Kidney epithelial cell (primary cell): ENCODE measurements at places on chromosomes 3 and 15. TPM values are rescaled to one million over a fixed set of nuclear protein-coding genes. Genes with fewer than 3 reads are reported as not detected.
A peak's percentile ranks its signal among the peaks of the same experiment; 100 is the strongest.

The EFCC1 gene
- 0.14 TPM in 1 of 2 replicates, not detected in the other for total RNA-seq

The SLC24A1 gene
- 11.3 and 17.8 TPM in 2 replicates for total RNA-seq

The EIF2B5 gene
- total RNA-seq, result 28.8 and 33.8 TPM in 2 replicates

GRCh38 chr15:51917493-51917892 lies 54.1 kb downstream of the LEO1 start:
- DNase-seq, result peak; percentile 2

GRCh38 chr3:72180405-72180804 lies 395.5 kb upstream of the PROK2 start:
- no peak for DNase-seq

DNA sequence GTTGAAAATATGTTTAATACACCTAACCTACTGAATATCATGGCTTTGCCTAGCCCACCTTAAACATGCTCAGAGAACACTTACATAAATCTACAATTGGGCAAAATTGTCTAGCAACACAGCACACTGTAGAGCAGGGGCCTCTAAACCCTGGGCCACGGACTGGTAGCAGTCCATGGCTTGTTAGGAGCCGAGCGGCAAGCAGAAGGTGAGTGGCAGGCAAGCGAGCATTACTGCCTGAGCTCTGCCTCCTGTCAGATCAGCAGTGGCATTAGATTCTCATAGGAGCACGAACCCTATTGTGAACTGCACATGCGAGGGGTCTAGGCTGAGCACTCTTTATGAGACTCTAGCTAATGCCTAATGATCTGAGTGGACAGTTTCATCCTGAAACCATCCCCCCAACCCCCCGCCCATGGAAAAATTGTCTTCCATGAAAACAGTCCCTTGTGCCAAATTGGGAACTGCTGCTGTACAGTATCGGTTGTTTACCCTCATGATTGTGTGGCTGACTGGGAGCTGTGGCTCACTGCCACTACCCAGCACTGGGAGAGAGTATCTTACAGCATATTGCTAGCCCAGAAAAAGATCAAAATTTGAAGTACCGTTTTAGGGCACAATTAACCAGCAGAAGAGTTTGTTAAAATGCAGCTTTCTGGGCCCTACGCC lies 26.1 kb downstream of the CMSS1 start:
- DNase-seq, result no peak

DNA sequence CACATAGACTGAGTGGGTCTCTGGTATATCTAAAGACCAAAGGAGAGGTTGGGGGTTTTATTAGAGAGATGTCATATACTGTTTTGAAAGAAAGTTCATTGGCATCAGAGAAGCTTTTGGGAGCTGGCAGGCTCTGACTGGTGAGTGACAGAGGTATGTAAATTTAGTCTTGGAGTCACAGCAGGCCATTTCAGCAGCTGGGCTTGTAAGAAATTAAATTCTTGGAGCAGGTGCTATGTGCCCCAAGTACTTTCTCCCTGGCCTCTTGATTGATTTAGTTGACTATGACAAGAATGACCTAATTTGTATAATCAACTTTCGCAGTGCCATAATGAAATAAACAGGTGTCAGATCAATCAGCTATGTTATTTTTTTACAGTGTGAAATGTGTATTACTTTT lies 47.8 kb upstream of the CDAN1 start:
- DNase-seq, result no peak

GRCh38 chr15:96130734-96131133 lies 199.8 kb upstream of the NR2F2 start:
- DNase-seq, result no peak

GRCh38 chr3:109900783-109901182 lies 563.4 kb upstream of the DPPA4 start:
- DNase-seq, result no peak

The NANOGP8 gene
- not detected in 2 replicates for total RNA-seq

DNA sequence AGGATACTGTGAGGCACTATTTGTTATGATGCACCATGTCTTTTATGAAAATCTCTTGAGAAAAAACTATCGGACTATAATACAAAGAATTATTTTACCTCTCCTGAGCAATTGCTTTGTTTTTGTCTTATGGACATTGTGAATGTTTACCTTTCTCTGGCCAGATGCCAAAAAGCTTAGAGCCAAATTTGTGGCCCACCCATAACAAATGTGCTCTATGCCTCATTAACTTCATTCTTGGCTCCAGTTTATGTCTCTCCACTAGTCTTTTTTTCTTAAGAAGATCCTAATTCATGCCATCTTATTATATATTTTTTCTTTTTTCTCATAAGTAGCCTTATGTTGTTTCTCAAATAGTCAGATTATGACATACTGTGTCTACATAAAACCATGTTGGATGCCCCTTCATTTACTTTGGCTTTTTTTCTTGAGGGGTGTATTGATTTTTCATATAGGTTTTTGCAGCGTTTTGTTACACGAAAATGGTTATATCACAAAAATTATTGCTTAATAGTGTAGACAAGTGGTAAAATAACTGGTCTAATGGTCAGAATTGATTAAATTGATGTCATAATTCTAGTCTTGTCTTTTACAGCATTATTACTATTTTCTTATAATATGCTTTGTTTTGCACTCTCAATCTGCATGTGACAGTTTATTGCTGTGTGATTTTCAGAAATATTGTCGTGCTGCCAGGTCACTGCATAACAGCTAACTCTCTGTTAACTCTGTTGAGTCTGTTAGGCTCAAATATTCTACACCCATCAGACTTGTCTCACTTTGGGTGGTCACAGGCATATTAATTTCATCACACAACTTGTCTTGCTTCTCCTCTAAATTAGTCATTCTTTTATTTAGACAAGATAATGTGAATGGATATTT lies 18.2 kb downstream of the SENP8 start:
- DNase-seq, result no peak

The PLAAT1 gene
- 1.3 and 8.4 TPM in 2 replicates for total RNA-seq

DNA sequence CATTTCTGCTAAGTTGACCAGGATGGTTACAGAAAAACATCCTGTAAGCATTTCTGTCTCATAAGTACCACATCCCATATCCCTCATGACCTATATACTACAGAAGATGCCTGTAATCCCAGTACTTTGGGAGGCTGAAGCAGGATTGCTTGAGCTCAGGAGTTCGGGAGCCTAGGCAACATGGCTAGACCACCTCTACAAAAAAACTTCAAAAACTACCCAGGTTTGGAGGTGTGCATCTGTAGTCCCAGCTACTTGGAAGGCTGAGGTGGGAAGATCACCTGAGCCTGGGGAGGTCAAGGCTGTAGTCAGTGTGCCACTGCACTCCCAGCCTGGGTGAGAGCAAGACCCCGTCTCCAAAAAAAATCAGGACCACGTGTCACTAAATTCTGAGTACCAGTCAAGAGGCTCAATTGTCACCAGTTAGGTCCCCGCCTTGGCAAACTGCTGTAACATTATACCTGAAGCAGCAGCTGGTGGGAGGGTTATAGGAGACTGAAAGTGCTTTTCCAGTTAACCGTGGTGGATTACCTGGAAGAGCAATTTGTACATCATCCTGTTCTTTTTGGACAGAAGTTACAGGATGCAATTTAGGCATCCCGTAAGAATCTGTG lies 6.2 kb downstream of the RPL32 start:
- DNase-seq, result no peak

- peak; percentile 9 for DNase-seq
These were observed 111.7 kb downstream of the NUP210 start for GRCh38 chr3:13308380-13308801.

GRCh38 chr15:58362262-58362922 lies 69.4 kb upstream of the LIPC start:
- DNase-seq, result no peak

The TIGIT gene
- not detected in 2 replicates for total RNA-seq

DNA sequence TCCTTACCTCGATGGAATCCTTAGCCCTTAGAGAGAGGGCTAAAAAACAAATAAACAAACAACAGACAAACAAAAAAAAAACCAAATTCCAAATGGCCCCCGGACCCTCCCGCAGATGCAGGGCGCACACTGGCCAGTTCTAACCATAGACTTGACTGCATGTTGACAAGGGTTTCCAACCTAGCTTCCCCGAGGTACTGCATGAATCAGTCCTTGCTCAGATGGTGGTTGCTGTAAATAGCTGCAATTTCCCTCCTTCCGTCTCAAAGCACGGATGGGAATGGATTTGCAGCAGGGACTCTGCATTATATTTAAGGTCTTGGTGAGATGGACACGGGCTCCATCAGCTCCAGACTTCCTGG lies 162.8 kb downstream of the CD47 start:
- no peak for DNase-seq
